GM06990 (cell line): ENCODE measurements at places on chromosomes 16 and 17.

- DNase-seq = no peak
Measured at GRCh38 chr17:79942011-79942405, 93.7 kb downstream of the TBC1D16 start.

DNA sequence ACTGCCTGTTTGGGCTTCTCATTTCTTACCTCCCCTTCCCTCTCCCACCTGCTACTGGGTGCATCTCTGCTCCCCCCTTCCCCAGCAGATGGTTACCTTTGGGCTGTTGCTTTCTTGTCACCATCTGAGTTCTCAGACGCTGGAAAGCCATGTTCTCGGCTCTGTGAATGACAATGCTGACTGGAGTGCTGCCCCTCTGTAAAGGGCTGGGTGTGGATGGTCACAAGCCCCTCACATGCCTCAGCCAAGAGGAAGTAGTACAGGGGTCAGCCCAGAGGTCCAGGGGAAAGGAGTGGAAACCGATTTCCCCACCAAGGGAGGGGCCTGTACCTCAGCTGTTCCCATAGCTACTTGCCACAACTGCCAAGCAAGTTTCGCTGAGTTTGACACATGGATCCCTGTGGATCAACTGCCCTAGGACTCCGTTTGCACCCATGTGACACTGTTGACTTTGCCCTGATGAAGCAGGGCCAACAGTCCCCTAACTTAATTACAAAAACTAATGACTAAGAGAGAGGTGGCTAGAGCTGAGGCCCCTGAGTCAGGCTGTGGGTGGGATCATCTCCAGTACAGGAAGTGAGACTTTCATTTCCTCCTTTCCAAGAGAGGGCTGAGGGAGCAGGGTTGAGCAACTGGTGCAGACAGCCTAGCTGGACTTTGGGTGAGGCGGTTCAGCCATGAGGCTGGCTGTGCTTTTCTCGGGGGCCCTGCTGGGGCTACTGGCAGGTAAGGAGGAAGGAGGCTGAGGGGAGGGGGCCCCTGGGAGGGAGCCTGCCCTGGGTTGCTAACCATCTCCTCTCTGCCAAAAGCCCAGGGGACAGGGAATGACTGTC is at the start of gene CD68:
Gene CD68 (plus strand): TSS at position 638 of the 833 bp plus-strand sequence. CDS start 40 bp downstream, at position 678.
- DNase-seq = peak; percentile 73

DNA sequence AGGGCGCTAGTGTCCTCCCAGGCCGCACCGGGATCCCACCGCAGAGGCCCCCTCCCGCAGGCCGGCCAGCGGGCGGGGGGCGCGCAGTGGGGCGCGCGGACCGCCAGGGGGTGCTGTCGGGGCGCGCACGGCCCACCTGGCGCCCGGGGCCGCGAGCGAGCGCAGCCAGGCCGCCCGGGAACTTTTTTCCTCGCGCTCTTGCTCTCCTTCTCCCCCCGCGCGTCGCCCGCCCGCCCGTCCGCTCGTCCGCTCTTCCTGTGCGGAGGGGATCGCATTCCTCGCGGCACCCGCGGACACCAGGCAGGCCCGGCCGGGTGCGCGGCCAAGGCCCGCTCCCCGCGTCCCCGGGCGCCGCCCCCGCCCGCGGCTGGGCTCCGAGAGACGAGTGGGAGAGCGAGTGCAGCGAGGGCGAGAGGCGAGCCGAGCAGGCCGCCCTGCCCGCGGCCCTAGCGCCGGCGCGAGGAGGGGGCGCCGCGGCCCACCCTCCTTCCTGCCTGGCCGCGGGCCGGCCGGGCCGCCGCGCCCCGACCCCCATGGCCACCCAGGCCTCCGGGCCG is at the start of gene RAI1:
Gene RAI1 (plus strand): TSS at position 272 of the 557 bp plus-strand sequence. CDS start 111,491 bp downstream, outside the sequence.
- DNase-seq = peak; percentile 83

DNA sequence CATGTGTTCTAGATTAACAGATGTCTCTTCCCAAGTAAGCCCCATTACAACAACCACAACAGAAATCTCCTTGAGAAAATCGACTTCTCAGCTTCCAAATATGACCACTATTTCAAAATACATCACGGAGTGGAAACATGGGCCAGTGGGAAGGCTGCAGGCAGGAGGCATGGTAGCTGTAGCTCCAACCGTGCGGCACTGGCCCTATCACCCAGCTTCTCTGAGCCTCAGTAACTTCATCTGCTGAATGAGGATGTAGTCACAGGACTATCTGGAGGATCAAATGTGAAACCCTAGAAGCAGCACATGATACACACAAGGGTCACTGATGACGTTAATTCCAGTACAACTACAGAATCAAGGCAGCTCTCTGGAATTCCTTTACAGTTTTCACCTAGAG is 112.2 kb downstream of the VPS53 start:
- DNase-seq = no peak

- DNase-seq = no peak
Measured at GRCh38 chr17:27918498-27918897, 25.3 kb upstream of the LYRM9 start.

GRCh38 chr17:7219229-7219811 is 316 bp downstream of the DLG4 start:
- no peak for DNase-seq

DNA sequence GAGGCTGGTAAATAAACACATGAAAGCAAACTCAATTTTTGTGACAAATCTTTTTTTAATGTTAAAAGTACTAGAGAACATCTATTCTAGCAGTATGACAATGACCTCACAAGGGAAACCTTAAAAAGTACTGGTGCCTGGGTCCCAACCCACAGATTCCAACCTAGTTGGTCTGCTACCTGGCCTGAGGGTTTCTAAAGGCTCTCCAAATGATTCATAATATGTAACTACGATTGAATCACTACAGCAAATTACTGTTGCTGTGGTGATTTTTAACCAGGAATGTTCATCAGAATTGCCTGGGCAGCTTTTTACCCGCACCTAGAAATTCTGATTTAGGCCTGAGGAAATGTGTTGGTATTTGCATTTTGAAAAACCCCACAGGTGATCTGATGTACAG is 26.1 kb downstream of the CDR2 start:
- no peak for DNase-seq

DNA sequence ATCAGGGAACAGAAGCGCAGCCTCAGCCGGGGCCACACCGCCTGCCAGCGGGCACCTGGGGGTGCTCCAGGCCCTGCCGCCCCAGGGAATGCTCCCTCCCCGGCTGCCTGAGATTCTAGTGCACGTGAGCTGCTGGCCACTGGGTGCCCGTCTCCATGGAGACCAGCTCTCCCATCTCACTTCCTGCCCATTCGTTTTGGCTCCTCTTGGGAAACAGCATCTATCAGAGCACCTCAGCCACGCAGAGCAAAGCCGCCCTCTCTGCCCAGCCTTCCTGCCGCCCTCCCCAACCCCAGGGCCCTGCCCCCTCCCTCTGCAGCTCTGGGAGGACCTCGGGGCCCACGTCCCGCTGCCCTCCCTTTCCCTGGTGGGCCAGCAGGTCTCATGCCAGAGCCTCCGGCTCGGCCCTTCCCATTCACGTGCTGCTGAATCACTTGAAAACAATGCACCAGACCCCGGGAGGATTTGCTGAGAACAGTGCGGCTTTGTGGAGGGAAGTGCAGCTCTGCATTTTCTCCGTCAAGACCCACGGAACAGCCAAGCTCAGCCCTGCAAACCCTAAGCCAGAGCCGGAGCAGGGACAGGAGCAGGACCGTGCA is 19.4 kb downstream of the CEP295NL start:
- DNase-seq = no peak

GRCh38 chr17:32141258-32141657 is 1.0 kb upstream of the RHOT1 start:
- DNase-seq = no peak

DNA sequence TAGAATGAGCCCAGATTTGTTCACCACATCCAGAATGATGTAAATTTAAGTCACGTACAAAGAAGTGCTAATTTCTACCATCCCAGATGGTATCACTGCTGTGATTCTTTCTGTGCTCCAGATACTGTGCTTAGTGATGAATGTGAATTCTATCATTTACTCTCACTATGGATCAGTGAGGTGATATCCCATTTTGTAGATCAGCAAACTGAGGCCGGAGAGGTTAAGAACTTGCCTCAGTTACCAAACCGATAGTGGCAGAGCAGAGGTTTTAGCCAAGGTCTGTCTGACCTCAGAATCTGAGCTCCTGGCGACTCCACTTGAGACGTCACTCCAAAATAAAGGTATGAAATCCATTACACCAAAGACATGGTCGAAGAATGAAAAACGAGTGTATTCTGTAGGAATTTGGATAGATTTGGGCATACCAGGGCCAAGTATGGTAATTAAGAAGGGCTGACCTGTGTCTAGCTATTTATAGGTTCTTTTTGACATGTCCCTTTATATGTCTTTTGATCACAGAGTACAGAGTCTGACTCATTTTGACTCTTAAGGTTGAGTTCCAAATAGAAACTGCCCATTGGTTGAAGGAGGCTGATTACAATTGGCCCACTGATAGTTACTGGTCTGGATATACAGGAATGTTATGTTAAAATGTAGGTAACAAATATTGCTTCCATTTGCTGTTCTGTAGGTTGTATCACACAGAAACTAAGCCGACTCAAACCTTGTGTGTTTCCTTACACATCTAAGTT is 10.0 kb downstream of the MAP2K6 start:
- no peak for DNase-seq

GRCh38 chr16:16917191-16917785 is 538.3 kb downstream of the NPIPA7 start:
- no peak for DNase-seq

GRCh38 chr17:60901242-60901641 is 223.6 kb downstream of the BCAS3 start:
- no peak for DNase-seq

DNA sequence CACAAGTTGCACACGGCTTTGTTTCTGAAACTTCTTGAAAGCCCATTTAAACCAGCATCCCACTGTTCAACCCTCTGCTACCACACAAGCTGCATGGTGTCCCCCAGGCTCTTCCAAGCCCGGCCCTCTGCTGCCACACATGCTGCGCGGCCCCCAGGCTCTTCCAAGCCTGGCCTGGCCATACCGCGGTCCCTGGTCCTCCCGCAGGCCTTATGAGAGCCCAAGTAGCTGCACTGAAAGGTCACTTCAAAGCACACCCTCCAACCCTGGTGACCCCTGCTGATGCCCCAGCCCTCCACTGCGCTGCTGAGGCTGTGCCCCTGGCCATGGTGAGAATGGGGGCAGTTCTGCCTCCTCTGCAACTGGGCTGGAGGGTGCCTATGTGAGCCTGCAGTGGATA is 25.9 kb upstream of the PVALEF start:
- DNase-seq = no peak

GRCh38 chr17:34974794-34975785 is 5.2 kb upstream of the LIG3 start:
- no peak for DNase-seq

DNA sequence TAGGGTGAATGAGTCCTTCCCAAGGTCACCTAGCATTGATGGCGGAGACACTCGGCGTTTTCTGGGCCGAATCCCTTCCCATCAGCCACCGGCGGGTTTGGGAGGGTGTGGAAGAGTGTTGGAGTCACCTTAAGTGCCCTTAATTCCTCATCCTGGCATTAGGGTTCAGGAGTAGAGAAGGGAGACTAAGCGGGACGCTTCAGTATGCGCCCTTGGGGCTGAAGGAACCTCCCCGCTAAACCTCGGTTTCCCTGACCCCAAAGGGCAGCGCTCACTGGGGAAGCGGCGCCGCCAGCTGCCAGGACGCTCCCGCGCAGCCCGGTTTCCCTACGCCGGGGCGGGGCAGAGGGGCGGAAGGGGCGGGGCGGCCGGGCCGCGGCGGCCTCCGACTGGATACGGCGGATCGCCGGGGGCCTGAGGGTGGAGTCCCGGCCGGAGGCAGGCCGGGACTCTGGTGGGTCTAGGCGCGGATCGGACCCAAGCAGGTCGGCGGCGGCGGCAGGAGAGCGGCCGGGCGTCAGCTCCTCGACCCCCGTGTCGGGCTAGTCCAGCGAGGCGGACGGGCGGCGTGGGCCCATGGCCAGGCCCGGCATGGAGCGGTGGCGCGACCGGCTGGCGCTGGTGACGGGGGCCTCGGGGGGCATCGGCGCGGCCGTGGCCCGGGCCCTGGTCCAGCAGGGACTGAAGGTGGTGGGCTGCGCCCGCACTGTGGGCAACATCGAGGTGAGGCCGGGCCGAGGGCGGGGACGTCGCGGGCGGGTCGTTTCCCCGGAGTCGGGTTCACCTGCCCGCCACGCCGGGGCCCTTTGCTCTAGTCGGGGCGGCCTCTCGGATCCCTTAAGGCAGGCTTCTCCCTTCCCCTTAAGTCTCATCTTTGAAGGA is at the start of gene DHRS11:
Gene DHRS11 (plus strand): TSS at position 446 of the 882 bp plus-strand sequence. CDS start 131 bp downstream, at position 577.
- DNase-seq = peak; percentile 85

GRCh38 chr16:27127308-27127707 is 60.6 kb downstream of the C16orf82 start:
- no peak for DNase-seq

DNA sequence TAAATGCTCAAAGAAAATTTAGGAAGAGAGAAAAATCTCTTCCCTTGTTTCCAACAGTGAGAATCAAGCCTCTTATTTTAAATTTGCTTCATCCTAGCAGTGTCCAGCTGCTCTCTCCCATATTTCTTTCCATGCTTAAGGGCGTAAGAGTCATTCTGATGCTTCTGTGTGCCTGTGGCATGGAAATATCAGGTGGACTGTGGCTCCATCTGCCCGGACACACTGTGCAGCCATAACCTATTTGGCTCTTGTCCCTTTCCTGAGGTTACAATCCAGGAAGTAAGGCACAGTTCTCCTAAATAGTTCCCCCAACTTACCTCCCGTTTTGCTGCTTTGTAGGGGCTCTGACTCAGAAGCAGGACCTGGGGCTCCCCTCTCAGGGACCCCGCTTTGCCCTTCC is 6.3 kb upstream of the KRT222 start:
- no peak for DNase-seq

GRCh38 chr17:65953316-65954147 is 238.4 kb downstream of the CEP112 start:
- no peak for DNase-seq

DNA sequence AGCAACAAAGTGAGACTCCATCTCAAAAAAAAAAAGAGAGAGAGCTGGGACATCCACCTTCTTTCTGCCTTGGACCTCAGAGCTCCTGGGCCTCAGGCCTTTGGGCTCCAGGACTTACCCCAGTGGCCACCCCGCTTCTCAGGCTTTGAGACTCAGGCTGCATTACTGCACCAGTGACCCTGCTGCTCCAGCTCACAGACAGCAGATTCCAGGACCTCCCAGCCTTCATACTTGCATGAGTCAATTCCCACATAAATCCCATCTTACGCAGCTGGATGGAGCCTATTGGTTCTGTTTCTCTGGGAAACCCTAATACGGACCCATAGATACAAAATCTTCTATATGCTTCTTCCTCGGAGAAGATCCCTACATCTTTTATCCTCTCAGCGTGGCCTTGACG is 2.1 kb upstream of the CEP295NL start:
- DNase-seq = no peak

DNA sequence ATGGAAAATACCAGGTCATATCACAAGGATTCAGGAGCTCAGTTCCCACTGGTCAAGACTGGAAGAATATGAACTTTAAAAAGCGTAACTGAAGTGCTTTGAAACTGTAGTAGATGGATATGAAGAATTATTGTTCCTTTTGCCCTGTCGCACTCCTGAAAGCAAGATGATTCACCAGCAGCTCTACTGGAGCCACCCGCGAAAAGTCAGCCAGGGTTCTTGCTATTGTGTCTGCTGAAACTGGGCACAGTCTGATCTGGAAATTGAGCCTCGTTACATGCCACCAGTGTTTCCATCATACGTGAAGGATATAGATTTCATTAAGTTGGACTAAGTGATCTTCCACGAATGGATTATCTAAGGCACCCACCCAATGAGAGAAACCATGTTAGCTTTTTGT is 16.6 kb downstream of the AP2B1 start:
- no peak for DNase-seq

- no peak for DNase-seq
Measured at GRCh38 chr17:44887971-44888954, 11.0 kb downstream of the EFTUD2 start.
